ENCODE measurements at places on chromosomes 2 and 18.

GRCh38 chr2:200125444-200126284, 170.3 kb downstream of the MAIP1 start:
- no peak for DNase-seq

- DNase-seq = peak; percentile 49
Observed at GRCh38 chr2:36356990-36357846, 1.6 kb downstream of the CRIM1 start.

GRCh38 chr2:70385966-70386595, 84.2 kb upstream of the FAM136A start:
- no peak for DNase-seq

GRCh38 chr2:60818272-60818671, 62.2 kb downstream of the PAPOLG start:
- DNase-seq = no peak

DNA sequence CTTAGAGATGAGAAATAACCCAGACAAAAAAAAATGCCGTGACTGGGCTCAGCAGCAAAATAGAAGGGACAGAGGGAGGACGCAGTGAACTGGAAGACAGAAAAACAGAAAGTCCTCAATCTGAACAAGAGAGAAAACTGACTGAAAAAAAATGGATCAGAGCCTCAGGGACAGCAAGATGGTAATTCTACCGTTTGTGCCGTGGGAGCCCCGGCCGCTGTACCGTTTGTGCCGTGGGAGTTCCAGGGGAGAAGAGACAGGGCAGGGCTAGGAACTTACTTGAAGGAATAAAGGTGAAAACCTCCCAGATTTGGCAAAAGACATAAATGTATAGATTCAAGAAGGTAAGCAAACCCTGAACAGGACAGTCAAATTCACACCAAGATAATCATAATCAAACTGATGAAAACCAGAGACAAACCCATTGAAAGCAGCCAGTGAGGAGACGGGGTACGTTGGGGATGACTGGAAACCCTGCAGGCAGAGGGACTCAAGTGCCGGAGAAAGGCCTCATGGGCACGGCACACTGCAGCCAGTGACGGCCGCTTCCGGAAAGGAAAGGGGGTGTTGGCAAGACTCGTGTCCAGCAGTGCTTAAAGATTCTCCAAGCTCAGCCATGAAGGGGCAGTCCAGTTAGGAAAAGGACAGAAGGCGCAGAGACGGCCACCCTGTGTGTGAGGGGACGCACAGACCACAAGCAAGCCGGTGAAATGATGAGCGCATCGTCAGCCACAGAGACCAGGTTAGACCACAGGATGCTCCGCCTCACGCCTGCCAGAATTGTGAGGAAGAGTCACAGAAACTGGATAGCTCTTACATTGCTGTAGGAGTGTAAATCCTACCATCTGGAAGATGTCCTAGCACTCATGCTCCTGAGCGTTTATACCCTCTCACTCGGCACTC, 40.0 kb upstream of the NFATC1 start:
- DNase-seq = no peak

DNA sequence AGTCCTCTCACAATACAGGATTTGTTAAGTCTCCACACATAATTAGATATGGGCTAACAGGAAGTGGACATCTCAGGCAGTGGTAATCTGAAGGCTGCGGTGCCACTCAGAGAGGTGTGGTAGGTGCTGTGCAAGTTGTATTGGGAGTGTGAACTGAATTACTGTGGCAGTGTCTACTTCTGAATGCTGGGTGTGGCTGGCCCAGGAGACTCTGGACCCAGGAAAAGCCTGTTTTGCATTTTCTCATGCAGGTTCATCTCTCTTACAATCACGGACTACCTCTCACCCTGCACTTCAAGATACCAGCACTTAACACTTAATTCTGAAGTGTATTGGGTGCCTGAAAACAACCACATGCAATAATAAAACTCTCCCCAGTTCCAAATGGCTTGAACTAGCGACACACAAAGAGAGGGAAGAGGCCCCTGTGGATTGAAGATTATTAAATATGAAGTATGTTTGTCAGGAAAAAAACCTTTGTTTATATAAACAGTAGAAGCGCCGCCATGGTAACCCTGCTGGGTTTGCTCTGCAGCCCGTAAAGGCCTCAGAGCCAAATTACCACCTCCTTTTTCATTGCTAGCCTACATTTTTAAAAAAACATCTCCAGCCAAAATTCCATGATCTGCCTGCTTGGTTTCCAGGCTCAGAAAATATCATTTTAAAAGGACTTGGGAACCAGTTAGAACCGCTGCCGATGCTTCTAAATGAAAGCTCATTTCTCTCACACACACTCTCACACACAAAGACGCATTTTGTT, 77.5 kb downstream of the GFPT1 start:
- peak; percentile 42 for DNase-seq

GRCh38 chr2:143258126-143258892, 129.1 kb downstream of the ARHGAP15 start:
- DNase-seq = no peak

- no peak for DNase-seq
Observed at GRCh38 chr18:51617572-51618260, 420.2 kb upstream of the MEX3C start.

GRCh38 chr2:62217970-62218369, 22.1 kb downstream of the B3GNT2 start:
- DNase-seq = no peak

GRCh38 chr2:29606104-29607037, 315.0 kb downstream of the ALK start:
- peak; percentile 61 for DNase-seq

DNA sequence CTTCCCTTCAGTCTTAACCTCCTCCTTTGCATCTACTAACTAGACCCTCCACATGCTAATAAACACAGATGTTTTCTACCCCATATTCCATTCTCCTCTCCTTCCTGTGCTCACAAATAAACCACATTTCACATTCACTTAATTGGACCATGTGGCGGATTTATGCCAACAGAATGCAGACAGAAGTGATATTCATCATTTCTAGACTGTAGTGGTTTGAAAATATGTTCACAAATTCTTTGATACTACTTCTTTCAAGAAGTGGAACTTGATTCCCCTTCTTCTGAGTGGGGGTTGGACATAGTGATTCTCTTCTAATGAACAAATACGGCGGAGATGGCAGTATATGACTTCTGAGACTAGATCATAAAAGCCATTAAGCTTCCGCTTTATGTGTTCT, 73.5 kb upstream of the SPTBN1 start:
- no peak for DNase-seq

DNA sequence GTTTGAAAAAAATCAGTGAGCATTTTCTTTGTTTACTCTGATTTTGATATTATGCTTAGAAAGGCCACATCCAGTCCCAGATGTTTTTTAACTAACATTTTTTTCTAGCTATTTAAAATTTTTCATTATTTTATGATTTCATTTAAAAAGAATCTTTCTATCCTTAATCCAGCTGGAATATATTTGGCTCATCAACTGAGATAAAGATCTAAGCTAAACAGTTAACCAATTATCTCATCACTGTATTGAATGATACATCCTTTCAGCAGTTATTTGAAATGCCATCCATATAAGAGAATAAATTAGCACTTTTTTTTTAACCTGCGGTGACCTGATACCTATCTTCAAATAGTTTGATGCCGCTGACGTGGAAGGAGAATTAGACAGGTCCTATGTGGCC, 245.5 kb upstream of the COPS8 start:
- no peak for DNase-seq

- DNase-seq = no peak
Observed at GRCh38 chr2:229152674-229153073, 118.4 kb downstream of the PID1 start.

- no peak for DNase-seq
Observed at GRCh38 chr2:151237422-151238025, 24.1 kb downstream of the RBM43 start.

DNA sequence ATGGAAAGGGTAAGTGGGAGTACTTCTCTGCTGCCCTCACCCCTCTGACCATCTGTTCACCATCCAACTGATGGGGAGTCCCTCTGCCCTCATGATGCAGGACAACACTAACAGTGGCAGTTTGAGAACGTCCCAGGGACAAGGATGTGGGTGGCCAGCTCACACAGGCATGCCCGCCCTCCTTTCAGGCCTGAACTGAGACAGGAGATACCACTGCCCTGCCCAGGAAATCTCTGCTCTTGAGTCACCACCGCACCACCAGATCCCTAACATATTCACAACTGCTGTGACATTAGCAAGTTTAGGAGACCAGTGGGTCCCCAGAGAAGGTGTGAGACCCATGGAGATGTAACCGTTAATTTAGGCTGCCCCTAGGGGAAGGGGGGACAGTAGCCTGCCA, 66.2 kb downstream of the TRAPPC8 start:
- no peak for DNase-seq

DNA sequence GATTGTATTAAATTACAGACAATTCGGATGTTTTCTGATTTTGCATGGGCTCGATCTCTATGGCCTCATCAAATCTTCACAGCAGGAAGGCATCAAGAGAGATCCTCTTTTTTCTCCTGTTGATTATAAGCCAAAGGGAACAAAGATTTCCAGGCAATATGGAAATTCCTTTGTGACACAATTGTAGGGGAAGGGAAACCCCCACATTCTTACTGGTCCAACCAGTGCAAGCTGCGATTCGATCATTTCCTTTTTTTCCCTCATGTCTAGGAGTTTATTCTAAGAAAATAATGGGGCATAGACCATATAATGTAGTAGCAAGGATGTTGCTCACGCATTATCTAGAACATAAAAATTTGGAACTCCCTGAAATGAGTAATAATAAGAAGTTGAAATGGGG, 87.7 kb downstream of the LYPD6 start:
- DNase-seq = no peak

DNA sequence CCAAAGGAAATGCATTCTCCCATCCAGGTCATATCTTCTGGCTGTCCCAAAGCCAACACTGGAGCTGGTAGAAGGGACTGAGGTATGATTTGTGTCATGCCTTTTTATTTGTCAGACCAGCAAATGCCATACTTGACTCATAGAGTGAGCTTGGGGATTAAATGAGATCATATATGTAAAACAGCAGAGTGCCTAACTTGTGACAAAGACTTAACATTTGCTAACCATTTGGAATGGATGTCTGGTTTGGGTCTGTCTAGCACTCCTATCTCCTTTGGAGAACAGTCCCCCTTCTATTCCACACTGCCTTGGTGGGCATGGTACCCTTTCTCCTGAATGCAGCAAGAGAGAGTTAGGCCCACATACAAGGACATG, 128.5 kb upstream of the LGALSL start:
- DNase-seq = no peak

- DNase-seq = no peak
Observed at GRCh38 chr18:55844382-55844781, 256.4 kb upstream of the TCF4 start.

GRCh38 chr2:225103737-225104141, 61.5 kb upstream of the DOCK10 start:
- DNase-seq = no peak

DNA sequence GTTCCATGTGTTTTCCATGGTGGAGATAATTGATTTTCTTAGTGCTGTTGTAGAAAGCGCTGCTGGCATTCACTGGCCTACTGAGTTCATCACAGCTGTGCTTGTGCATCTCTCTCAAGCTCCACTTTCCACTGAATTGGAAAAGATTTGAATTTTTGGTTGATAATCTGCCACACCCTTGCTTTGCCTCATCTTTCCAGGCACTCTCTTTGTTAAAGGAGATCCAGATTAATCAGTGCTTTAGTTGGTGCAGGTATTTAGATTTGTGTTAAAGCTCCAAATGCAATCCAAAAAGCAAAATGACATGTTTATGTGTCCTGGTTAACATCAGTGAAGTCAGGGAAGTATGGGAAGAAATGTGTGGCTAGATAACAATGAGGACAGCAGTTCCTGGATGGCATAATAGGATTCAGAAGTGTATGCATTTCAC, 2.7 kb upstream of the COL3A1 start:
- no peak for DNase-seq

- no peak for DNase-seq
Observed at GRCh38 chr2:38448692-38449410, 71.8 kb upstream of the ATL2 start.

GRCh38 chr2:9297156-9297555, 90.5 kb downstream of the ASAP2 start:
- DNase-seq = no peak

DNA sequence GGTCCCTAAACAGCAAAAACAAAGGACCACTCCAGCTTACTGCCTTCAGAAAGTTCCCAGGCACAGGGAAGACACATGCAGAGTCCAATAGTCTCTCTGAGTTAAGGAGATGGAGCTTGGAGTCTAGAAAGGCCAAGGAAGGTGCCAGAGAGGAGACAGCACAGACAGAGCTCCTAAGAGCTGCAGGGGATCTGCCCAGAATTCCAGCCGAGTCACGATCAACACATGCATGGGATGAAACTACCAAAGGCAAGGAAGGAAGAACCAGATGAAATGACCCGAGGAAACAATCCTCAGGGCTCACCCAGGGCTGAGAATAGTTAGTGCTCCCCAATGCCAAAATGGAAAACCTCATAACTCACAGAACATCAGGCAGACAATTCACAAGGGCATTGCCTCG, 15.4 kb downstream of the METTL4 start:
- no peak for DNase-seq

GRCh38 chr2:220332886-220333285, 705.5 kb downstream of the SLC4A3 start:
- DNase-seq = no peak

GRCh38 chr2:38174646-38175423, 98.9 kb upstream of the CYP1B1 start:
- peak; percentile 90 for DNase-seq

DNA sequence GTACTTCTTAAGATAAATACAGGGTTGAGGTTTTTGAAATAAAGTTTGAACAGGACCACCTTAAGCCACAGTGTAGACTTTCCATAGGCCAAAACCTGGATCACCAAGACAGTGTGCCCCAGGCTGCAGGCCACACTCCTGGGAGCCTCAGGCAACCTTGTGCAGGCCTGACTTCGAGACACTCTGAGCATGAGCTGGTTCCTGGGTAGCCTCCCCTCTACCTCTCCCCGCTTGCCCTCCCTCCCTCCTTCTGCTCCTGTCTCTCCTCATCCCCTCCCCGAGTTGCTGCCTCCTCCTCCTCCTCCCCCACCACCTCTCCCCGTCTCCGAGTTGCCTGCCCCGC, 10.6 kb upstream of the PROC start:
- no peak for DNase-seq

DNA sequence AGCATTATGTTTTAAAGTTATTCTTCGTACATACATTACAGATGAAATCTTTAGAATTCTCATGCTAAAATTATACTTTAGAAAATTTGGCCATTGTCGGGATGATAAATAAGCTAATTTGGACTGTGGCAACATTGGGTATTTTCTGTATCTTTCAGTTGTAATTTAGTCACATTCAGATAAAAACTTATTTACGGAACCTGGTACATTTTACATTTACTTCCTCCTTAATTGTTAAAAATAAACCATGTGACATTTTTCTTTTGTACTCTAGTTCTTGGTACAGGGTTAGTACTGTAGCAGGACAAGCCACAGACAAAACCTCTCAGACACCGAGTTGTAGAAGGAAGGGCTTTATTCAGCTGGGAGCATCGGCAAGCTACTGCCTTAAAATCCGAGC, 4.2 kb downstream of the CNDP2 start:
- no peak for DNase-seq

- DNase-seq = no peak
Observed at GRCh38 chr2:162004031-162004430, 70.0 kb downstream of the DPP4 start.

All from fibroblast of the conjunctiva (primary cell).